Thyroid gland (tissue), 4 donors: ENCODE measurements at places on chromosomes 16 and 17.

DNA sequence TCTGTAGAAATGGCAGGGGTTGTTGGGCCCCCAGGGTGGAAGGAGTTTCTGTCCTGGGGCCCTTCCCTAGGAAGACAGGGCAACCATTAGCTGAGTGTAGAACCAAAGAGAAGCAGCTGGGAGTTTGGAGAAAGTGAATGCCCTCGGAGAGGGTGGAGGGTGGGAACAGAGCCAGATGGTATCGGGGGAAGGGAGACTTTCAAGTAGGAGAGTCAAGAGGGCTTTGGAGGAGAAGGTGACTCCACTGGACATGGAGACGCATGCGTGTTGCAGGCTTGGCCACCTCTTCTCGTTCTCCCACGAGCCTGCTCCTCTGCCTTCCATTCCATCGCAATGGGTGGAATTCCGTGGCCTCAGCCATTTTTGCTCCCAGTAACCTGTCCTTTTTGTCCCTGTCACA, 19.4 kb downstream of the SLC47A1 start:
- peak; percentile 80 for DNase-seq

DNA sequence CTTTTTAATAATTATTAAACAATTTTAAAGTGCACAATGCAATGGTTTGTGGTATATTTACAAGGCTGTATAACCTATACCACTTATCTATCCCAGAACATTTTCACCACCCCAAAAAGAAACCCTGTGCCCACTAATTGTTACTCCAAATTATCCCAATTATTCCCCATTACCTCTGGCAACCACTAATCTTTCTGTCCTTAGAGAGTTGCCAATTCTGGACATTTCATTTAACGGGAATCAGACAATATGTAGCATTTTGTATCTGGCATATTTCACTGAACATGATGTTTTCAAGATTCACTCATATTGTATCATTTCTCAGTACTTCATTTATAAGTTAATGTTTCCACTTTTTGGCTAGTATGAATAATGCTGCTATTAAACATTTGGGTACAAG, 103.1 kb upstream of the NACA2 start:
- DNase-seq: no peak

GRCh38 chr17:14332331-14332730, 31.4 kb downstream of the HS3ST3B1 start:
- DNase-seq: no peak

DNA sequence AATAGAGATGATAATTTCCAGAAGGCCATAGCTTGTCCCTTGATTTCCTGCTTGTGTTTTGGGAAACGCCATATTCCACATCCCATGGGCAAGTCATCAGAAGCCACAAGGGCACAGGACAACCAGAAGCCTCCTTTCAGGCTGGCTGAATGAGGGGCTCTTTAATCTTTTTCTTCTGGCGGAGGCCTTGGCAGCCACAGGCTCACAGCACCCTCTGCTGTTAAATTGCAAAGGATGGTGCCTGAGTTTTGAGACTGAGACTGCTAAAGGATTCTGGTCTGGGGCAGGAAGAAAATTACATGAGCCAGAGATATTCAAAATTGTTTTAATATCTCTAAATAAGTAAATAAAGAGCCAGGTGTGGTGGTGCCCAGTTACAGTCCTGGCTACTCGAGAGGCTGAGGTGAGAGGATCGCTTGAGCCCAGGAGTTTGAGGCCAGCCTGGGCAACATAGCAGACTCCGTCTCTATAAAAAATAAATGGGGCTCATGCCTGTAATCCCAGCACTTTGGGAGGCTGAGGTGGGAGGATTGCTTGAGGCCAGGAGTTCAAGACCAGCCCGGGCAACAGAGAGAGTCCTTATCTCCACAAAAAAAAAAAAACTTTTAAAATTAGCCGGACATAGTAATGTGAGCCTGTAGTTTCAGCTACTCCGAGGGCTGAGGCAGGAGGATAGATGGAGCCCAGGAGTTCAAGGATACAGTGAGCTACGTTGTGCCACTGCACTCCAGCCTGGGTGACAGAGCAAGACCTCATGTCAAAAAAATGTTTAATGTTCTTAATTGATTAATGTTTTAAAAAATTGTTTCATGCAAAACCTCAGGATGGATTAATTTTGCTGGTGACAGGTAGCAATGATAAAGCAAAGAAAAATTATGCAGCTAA, 26.3 kb downstream of the AARSD1 start:
- DNase-seq: peak; percentile 45

DNA sequence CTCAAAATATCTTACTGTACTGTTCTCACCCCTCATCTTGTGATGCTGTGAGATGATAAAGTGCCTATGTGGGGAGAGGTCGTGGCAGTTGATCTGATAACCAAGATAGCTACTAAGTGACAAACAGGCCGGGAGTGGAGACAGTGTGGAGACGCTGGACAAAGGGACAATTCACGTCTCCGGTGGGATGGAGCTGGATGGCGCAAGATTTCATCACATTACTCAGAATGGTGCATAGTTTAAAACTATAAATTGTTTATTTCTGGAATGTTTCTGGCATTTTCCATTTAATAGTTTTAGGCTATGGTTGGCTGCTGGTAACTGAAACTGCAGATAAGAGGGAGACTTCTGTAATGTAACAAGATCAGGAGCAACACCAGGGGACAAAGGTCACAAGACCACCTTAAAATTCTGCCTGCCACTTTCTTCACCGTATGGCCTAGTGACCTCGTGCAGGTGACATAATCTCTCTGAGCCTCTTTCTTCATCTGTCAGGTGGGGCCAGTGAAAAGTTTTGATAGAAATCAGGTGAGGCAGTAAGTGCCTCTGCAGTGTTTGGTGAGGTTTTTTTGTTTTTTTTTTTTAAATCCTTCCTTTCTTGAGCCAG, 54.4 kb upstream of the LGALS9 start:
- DNase-seq: peak; percentile 45

- no peak for DNase-seq
These were observed 1.2 kb upstream of the NCBP3 start for GRCh38 chr17:3847165-3847670.

- DNase-seq: no peak
These were observed 32.2 kb downstream of the SNN start for GRCh38 chr16:11700264-11701029.

- DNase-seq: no peak
These were observed 20.2 kb upstream of the CPSF4L start for GRCh38 chr17:73281928-73282327.

DNA sequence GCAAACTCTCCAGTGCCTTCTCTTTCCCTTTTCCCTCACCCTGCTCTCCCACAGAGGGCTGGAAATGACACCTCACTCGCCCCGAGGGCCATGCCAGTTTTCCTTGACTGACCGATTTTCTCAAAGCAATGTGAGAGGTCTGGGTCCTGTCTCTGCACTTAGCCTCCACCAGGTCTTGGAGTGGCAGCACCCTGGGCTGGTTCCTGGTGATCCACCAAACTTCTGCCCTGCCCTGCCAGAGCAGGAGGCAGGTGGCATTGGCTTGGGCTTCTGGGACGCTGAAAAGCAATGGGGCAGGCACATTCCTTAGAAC, 97.5 kb downstream of the RAB11FIP4 start:
- no peak for DNase-seq

GRCh38 chr17:11241611-11242226, 706 bp downstream of the SHISA6 start:
- DNase-seq: peak; percentile 49

DNA sequence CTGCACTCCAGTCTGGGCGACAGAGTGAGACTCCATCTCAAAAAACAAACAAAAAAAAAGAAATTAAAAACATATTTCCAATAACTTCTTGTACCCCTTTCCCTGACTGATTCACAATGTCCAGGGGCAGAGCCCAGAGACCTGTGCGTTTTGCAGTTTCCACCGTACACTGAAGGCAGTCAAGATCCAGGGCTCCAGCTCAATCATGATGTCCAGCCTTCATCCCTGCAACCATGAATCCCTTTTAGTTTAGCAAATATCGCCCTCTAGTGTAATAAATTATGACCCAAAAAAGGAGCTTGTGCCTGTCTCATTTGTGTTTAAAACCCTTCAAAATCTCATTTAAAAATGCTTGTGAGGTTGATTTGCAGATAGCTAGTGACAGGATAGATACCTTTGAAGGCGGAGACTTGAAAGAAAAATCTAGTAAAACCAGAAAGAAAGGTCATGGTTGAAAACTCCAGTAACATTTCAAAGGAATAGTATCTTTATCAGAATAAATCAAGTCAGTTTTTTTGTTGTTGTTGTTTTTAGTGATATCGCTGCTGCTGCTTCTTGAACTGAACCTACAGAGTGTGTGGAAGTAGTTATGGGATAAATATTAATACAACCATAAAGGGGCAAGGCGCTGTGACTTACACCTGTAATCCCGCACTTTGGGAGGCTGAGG, 3.7 kb upstream of the ERN1 start:
- DNase-seq: peak; percentile 26

- DNase-seq: no peak
These were observed 10.3 kb upstream of the AKAP10 start for GRCh38 chr17:19987897-19988296.

DNA sequence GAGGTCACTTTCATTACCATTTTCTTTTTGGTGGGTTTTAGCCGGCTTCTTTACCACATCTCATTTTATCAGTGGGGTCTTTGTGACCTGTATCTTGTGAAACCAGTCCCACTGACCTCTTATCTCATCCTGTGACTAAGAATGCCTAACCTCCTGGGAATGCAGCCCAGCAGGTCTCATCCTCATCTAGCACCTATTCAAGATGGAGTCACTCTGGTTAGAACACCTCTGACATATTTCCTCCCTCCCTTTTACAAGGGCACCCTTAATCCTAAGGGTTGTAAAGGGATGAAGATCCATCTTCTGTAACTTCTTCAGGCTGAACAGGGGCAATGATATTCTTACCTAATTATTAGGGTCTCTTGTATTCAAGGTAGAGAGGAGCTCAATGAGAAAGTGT, 107.9 kb upstream of the HAS3 start:
- DNase-seq: no peak
